ENCODE measurements at places on chromosomes 2 and 18.

- no peak for DNase-seq
These were observed 46.4 kb upstream of the SPTBN1 start for GRCh38 chr2:54409752-54410151.

GRCh38 chr18:55879331-55879730 is 291.3 kb upstream of the TCF4 start:
- no peak for DNase-seq

DNA sequence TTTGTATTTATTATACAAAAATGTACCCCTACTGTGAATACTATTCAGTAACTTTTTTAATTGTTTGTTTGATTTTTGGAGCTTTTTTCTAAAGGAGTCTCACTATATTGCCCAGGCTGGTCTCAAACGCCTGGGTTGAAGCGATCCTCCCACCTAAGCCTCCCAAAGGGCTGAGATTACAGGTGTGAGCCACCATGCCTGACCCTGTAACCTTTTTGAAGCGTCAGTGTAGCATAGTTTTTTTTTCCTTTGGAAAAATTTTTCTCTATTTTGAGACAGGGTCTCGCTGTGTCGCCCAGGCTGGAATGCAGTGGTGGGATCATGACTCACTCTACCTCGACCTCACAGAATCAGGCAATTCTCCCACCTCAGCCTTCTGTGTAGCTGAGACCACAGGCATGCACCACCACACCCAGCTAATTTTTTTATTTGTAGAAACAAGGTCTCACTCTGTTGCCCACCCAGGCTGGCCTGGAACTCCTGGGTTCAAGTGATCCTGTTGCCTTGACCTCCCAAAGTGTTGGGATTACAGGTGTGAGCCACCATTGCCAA is 2.0 kb downstream of the GMCL1 start:
- no peak for DNase-seq

- no peak for DNase-seq
These were observed 218.8 kb upstream of the PKDCC start for GRCh38 chr2:41829052-41829451.

DNA sequence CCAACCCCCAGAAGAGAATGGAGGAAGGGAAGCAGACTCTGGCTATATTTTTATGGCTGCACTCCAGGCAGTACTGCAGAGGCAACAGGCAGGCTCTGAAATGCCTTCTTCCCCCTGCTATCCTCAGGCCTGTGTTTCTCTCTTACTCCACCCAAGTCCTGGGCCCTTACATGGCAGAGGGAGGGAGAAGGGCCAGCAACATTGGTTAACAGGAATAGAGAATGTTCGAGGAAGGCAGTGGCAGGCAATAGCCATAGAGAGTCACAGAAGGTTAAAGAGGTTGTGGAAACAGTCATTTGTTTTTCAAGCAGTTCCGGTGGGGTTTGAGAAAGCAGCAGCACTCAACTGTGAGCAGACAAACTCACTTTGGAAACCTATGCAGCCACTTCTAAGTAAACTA is 15.1 kb upstream of the DARS1 start:
- no peak for DNase-seq

DNA sequence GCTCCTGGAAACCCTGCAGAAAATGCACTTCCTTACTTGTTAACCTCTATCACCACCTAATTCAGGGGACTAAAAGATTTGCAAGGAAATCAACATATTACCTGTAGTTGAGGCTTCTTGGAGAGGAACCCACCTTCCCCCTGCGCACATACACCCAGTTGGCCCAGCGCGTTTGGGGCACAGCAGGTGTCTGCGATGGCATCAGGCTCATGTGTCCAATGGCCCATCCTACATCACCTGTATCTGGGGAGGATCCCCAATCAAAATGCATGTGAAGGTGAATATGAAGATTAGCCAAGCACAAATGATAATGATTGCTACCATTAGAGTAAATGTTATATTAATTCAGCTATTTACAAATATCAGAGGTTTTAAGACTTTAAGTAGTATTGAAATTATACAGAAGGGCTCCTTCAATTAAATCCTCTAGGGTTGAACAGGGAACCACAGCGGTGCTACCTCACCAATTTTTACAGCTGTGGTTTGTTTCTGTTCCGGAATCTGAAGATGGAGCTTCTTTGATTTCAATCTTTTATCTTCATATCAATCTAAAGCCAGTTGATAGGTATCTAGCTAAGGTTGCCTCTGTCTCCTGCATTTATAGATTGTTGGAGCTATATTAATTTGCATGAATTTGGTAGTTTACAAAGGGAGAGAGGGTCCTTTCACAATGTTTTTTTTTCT is 486.0 kb downstream of the RNF144A start:
- no peak for DNase-seq

- DNase-seq: no peak
These were observed 1.4 kb upstream of the HSBP1L1 start for GRCh38 chr18:79962835-79963657.

DNA sequence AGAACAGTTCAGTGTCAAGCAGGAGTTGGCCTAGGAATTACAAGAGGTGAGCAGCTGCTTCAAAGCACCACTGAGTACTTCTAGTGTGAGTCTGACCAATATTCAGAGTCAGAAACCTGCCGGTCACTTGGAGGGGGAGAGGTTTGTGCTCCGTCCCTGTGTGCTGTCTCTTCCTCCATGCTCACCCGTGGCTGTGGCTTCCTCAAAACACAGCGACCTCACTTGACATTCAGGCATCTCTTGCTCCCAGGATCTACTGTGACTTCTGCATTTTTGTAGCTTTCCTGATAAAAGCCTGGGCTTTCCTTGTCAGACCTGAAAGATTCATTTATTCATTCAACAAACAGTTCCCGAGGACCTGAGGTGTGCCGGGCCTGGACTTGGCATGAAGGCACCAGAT is 32.9 kb downstream of the TPRKB start:
- no peak for DNase-seq

GRCh38 chr2:163558251-163559021 is 177.4 kb downstream of the FIGN start:
- no peak for DNase-seq

GRCh38 chr18:9684881-9685614 is 23.1 kb upstream of the RAB31 start:
- no peak for DNase-seq

- DNase-seq: no peak
These were observed 118.3 kb downstream of the FMNL2 start for GRCh38 chr2:152453129-152453911.

DNA sequence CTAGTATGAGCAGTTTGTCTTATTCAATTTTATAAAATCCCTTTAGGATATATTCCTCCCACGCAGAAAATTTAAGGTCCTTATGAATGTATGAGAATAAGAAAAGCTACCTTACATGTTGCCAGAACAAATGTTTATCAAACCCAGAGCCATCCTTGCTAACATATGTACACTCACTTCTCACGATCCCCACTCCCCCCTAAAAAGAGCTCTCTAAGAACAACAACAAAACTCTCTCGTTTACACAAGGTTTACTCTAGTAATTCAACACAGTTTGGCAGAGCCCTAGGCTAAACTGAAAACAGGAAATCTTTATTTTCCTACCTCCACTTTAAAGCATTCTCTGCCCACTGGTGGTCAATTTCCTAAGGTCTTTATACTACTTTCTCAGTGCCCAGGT is 504.9 kb downstream of the ZEB2 start:
- no peak for DNase-seq

GRCh38 chr2:100309973-100310719 is 12.2 kb downstream of the LONRF2 start:
- no peak for DNase-seq

- DNase-seq: no peak
These were observed 97.6 kb downstream of the NFATC1 start for GRCh38 chr18:79493211-79493800.

- no peak for DNase-seq
These were observed 164.6 kb downstream of the GULP1 start for GRCh38 chr2:188456114-188456909.

GRCh38 chr2:142825861-142826260 is 51.6 kb upstream of the KYNU start:
- DNase-seq: no peak

- no peak for DNase-seq
These were observed 1.7 kb downstream of the SEPTIN2 start for GRCh38 chr2:241317391-241317790.

GRCh38 chr2:68466361-68466777 is 725 bp downstream of the FBXO48 start:
- peak; percentile 63 for DNase-seq

GRCh38 chr2:118841450-118841827 is 6.0 kb downstream of the EN1 start:
- DNase-seq: no peak

GRCh38 chr2:417006-417405 is 129.1 kb upstream of the ALKAL2 start:
- DNase-seq: no peak

- DNase-seq: no peak
These were observed 218.7 kb upstream of the SMAD2 start for GRCh38 chr18:48149020-48149685.

DNA sequence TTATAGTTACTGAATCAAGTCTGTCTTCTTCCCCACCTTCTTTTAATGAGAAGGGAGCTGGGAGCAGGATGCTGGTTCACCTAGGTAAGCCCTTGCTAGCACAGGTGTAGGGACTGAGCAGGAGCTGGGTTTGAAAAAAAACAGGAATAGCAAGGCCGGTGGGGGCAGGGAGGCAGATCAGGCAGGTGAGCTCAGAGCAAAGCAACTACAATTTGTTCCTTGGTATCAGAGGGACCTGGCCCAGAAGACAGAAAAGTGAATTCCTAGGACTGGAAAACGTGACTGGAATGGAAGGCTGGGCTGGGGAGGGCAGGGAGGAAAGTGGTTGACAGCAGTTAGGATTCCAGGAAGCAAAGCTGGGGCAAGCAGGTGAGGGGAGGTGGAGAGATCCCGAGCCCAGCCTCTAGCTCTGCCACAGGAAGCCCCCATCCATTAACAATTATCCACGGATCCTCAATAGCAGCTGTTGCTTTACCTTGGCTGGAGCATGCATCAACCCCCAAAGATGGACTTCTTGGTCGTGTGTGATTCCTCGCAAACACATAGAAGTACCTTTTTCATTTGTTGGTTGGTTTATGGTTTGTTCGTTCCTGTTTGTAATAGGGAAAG is 118.4 kb downstream of the LNPK start:
- no peak for DNase-seq

GRCh38 chr18:54558609-54559585 is 32.1 kb upstream of the DYNAP start:
- no peak for DNase-seq

DNA sequence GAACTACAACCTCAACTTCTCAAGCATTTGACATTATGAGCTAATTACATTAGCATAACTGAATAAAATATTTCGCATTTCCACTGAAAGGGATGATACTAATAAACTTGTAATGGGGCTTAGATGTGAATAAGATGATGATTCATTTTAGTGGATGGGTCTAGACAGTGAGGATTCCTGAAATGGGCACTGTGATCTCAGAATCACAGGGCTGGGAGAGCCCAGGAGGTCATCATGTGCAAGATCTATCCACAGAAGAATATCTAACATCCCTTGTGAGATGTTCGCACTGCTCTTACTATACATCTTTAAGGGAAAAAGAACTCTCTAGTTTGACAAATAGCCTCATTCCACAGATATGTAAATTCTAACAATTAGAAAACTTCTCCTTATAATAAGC is 245.7 kb downstream of the DYM start:
- DNase-seq: no peak

DNA sequence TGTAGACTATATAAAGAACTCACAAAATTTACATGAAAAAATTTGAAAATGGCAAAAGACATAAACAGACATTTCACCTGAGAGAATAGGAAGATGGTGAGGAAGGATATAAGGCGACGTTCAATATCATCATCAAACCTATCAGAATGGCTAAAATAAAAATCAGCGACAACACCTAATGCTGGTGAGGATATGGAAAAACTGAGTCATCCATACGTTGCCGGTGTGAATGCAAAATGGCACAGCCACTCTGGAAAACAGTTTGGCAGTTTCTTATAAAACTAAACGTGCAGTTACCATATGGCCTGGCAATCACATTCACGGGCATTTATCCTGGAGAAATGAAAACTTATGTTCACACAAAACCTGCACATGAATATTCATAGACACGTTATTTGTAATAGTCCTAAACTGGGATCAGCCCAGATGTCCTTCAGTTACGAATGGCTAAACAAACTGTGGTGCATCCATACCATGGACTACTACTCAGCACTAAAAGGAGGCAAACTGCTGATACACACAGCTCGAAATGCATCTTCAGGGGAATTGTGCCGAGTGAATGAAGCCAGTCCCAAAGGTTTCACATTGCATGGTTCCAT is 63.1 kb upstream of the TXNDC2 start:
- no peak for DNase-seq

- no peak for DNase-seq
These were observed 136.6 kb upstream of the ACAA2 start for GRCh38 chr18:49949951-49950395.

- no peak for DNase-seq
These were observed 20.9 kb downstream of the CFLAR start for GRCh38 chr2:201136889-201137321.

DNA sequence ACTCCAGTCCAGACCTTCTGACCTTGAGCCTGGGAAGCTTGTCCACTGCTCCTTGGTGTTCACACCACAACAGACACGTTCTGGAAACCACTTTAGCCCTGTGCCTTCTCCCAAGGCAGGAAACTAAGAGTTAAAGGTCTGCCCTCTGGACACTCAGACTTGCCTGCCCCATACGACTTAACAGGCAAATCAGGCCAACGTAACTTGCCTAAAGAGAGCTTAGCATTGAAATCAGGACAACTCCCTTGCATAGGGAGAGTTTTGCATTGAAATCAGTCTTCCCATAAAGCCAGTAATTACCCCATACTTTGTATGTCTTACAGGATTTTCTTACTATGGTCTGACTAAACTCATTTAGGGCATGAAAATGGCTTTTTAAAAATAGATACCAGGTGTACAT is 18.5 kb downstream of the NFE2L2 start:
- DNase-seq: no peak

GRCh38 chr2:59798687-59799232 is 754.7 kb downstream of the BCL11A start:
- DNase-seq: no peak

GRCh38 chr18:48931680-48932461 is 18.9 kb downstream of the SMAD7 start:
- DNase-seq: no peak

- peak; percentile 36 for DNase-seq
These were observed 133.1 kb downstream of the NFATC1 start for GRCh38 chr18:79528846-79529245.

GRCh38 chr18:55404136-55404830 is 183.7 kb downstream of the TCF4 start:
- no peak for DNase-seq

GRCh38 chr2:230930928-230931555 is 6.0 kb upstream of the GPR55 start:
- no peak for DNase-seq

All from T-helper 22 cell (primary cell).